NCI-H1436 (cell line): ENCODE measurements at places on chromosomes 5 and 9.

DNA sequence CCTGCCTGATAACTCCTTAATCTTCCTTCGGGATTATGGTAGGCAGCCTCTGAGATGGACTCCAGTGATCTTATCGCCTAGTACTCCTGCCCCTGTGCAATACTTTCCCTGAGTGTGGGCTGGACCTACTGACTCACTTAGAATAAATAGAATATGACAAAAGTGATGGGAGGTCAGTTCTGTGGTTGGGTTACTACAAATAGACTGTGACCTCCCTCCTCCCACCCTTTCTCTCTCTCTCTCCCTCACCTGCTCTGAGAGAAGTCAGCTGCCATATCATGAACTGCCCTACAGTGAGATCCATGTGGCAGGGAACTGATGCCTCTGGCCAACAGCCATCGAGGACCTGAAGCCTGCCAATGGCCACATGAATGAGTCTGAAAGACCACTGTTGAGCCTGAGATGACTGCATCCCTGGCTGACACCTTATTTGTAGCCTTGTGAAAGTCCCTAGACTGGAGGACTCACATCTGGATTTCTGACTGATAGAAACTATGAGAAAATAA, 31.7 kb downstream of the NRG2 start:
- DNase-seq, result no peak

GRCh38 chr9:14340219-14340873, 26.4 kb upstream of the NFIB start:
- no peak for DNase-seq

DNA sequence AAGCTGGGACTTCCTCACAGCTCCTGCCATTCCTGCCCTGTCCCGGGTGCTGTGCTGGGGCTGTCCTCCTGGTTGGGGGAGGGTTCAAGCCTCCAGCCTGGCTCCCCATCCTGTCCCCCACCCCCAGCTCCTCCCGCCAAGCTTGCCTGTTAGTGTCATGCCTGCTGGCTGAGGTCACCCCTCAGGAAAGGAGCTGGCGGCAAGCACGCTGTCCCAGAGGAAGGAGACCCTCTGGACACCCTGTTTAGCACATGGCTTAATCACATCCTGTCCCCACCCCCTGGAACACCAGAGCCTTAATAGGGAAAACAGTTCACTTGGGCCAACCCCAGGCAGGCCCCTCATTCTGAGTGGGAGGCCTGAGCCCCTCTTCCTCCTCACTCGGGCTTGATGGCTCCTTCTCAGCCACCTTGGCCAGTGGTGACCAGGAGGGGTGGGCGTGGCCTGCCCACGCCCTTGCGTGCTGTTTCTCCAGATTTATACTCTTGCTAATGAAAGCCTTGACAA, 9.2 kb upstream of the PHYHD1 start:
- no peak for DNase-seq

- no peak for DNase-seq
Measured at GRCh38 chr5:27403243-27403882, 365.0 kb upstream of the CDH9 start.

DNA sequence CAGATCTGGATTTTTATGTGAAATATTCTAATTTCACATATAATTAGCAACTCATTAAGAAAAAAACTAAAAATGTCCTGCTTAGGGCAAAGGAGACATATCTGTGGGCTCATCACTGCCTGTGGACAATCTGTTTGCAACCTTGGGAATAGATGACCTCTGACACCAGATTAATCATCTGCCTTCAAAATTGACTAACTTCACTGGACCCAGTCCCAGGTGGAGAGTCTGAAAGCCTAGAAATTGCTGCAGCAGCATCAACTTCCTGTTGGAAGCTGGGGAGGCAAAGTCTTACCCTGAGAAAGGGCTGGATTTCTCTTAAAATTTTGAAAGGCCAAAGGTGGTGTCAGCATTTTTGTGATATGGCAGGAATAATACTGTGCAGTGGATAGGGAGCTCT, 76.3 kb upstream of the TNC start:
- DNase-seq, result no peak

DNA sequence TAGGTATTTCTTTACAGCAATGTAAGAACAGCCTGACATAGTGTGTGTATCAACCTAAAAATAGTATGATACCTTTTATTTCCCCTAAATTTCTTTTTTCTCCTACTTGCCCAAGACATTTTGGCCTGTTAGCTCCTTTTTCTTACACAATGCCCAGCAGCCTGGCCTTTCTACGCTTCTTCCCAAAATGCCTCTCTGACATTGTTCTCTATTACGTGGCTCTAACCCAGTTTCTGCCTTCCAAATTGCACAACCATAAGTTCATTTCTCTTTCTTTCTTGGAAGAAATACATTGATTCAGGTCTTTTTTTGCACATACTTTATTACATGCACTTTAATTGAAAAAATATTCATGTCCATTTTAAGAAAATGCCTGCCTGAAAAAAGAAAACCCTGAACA, 408.2 kb downstream of the PRR16 start:
- DNase-seq, result no peak

- no peak for DNase-seq
Measured at GRCh38 chr5:128770907-128771306, 194.4 kb upstream of the SLC27A6 start.

DNA sequence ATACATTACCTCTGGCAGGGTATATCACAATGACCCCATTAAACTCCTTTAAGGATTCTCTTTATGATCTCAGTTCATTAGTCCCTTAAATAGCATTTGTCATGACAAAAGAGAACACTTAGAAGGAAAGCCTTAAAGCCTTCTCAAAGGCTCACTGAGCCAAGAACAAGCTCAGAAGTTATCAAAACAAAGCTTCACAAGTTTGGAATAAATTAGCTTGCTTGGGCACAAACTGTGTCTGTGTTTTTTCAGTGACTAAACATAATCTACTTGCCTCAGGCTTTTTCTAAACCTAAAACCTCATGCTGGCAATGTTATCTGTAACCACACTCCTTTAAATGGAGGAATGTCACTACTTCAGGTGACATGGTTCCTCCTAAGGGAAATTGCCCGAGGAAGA, 1114.9 kb upstream of the C9orf72 start:
- peak; percentile 21 for DNase-seq

DNA sequence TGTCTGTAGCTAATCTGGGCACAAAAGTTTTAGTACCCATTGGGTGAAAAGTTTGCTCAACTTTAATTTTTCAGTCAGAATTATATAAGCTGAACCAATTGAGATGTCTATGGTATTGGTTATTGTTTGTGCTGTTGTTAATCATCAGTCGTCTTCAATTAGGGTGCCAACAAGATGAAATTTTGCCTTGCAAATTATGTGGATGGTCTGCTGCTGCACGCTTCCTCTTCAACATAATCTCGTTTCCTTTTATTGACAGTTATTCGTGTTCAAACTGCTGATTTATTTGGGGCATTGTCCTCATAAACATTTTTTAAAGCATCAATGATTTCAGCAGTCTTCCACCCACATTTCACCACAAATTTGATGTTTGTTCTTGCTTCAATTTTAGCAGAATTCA, 194.0 kb downstream of the HTR1A start:
- DNase-seq, result no peak

GRCh38 chr5:119368238-119368630, 12.4 kb downstream of the TNFAIP8 start:
- no peak for DNase-seq

- DNase-seq, result no peak
Measured at GRCh38 chr5:88887342-88887741, 4.4 kb upstream of the MEF2C start.

DNA sequence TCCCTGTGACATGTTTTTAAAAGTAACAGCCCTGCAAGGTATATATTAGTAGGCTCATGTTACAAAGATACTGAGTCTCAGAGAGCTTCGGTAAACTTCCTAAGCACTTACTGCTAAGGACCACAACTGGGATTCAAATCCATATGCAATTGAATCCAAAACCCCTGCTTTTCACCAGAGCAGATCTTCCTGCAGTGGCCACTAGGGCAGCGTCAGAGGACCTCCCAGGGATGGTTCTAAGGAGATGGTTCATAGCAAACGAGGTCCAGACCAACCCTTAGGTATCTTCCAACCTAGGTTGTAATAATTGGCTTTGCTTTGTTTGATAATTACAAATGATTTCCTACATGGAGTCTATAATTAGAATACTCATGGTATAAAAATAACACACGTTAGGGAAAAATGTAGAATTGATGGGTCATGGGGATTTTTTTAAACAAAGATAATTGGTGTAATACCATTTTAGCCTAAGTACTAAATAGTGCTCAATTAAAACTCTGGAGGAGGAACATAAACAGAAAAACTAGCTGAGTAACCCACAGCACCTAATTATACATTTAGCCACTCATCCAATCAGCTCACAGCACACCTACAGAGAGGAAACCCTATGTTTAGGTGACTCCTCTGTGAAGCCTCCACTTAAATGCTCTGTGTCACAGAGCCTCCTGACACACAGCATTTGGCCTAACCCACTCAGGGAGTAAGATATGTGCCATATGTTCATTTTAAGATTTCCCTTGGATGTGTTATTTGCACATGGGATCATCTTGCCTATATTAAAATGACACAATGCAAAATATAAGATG, 10.0 kb upstream of the CAST start:
- peak; percentile 36 for DNase-seq
